ENCODE measurements at places on chromosomes 1 and 21.
A peak's percentile ranks its signal among the peaks of the same experiment; 100 is the strongest.

GRCh38 chr1:100037656-100037926 lies 67.8 kb downstream of the SLC35A3 start:
- no peak for DNase-seq

GRCh38 chr1:214026985-214027384 lies 39.2 kb downstream of the PROX1 start:
- DNase-seq, result no peak

DNA sequence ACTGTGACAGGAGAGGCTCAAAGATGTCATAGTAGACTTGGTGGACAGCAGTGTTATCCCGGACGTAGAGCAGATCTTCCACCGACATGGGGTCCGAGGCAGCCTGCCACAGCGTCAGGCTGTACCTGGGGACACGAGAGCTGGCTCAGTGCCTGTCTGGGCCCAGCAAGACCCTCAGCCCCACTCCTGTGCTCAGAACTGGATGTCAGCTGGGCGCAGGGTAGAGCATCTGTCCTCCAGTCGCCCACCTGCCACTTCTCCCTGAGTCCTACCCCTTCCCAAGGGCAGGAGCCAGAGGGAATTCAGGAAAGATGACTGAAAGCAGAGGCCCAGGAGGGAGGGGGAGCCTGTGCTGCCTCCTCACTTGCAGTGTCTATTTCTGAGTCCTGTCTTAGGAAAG lies 11.7 kb downstream of the FAM151A start:
- no peak for DNase-seq

- no peak for DNase-seq
Observed at GRCh38 chr21:41764558-41765419, 2.1 kb downstream of the RIPK4 start.

GRCh38 chr1:106843518-106843917 lies 213.0 kb upstream of the PRMT6 start:
- DNase-seq, result no peak

GRCh38 chr1:60153961-60154360 lies 80.4 kb upstream of the C1orf87 start:
- DNase-seq, result no peak

DNA sequence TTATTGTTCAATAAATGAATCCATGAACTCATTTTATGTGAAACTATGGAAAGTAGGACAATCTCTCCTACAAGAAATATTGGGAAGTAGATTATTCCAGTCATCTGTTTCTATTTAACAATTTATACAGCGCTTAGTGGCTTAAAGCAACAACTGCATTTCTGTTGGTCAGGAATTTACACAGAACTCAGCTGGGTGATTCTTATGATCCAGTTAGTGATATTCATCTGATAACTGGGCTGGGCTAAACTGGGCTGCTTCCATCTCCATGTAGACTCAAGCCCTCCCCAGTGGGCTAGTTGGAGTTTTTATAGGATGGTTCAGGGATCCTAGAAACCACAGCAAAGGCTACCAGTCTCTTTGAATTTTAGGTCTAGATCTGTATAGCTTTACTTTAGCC lies 497.9 kb upstream of the NEGR1 start:
- DNase-seq, result no peak

DNA sequence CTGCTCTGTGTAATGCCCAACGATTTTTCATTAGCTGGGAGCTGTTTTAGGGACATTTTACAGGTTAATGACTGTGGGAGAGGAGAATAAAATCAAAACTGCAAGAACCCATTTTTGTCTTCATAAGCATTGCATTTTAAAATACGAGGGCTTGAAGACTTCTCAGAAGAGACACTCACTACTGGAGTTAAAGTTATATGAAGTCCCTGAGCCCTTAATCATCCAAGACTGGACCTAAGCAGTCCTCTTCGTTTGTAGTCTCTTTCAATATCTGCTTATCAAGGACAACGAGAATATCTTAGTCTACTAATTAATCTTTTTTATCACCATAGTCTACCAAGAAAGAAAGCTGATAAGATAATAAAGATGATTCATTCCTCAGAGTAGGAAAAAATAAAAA lies 176.9 kb upstream of the SGIP1 start:
- no peak for DNase-seq

GRCh38 chr1:217542136-217542777 lies 88.6 kb downstream of the GPATCH2 start:
- no peak for DNase-seq

DNA sequence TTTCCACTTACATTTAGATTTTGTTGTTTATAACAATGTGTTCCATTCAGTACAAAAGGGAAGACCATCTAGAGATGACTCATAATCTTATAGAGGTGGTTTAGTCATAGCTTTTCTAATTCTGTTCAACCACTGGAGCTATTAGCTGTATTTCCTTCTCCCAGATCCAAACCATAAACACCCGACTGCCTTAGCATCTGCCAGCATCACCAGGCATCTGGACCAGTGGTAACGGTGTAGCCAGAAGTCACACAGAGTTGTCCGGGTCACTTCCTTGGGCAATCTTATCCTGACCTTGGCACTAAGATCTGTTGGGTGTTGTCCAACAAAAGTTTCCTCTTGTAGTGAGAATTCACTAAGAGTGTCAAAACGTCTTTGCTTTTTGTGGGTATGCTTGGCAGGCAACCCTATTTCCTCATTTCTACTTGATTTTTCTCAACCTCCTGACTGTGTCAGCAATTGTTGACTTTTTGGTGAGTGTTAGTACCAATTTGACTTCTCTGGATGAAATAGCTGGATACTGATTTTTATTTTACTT lies 372.1 kb upstream of the B3GALT2 start:
- no peak for DNase-seq

DNA sequence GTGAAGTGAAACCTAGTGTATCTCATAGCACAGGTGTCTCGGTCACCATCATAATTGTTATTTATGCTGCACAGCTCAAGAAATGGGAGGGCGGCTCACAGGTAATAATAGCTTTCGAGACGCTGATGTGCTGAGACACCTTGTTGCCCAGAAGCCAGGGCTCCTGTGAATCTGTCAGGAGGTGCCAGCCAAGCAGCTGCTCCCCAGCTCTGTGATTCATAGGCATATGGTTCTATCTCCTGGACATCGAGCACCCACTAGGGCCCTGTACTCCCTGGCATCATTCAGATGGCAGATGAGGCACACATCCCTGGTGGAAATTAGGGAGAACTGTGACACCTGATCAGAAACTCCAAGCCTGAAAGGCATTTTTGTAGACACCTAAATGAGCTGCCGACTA lies 53.5 kb downstream of the SYT6 start:
- no peak for DNase-seq

- no peak for DNase-seq
Observed at GRCh38 chr1:94801919-94802546, 18.1 kb upstream of the SLC44A3 start.

DNA sequence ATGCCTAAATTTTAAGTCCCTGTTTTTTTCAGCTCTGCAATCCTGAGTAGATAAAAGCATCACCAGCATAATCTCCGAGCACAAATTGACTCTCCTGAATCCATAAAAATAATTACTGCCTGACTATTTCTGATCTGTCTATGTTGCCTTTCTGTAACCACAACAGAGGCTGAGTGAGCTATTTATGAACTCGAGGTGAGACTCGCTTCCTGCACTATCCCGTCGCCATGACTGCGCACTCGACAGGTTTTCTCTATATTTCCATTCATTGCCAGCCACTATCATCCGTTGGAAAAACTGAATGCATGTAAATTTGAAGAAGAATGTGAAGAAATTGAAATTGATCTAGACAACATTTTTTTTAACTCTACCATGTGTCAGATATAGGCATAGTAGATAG lies 897.2 kb downstream of the ADGRL2 start:
- DNase-seq, result no peak

- DNase-seq, result no peak
Observed at GRCh38 chr1:63362073-63362472, 5.4 kb upstream of the ALG6 start.

DNA sequence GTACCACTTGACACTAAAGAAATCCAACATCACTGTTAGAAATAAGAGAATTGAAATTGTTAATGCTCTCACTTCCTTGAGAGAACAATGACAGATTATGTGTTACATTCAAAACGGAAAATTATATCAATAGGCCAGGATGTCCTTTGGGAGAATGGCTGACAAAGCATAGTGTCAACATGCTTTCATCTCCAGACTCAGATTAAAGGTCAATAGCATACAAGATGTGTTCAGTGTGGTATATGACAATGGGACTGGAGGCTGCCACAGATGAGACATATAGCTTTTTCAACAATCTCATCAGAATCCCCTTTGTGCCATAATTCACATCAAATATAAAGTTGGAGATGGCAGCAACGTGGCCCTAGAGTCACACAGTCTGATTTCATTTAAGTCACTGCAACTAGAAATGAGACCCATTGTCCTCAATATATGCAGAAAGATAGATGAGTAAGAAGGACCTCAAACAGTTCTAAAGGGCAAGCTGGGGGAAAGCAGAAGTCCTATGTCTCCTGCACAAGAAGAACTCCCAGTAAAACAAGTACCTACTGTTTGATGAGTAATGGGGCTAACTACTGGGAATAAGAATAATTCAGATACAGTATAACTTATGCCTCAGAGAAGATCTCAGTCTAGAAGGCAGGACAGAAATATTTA lies 327.9 kb downstream of the TTLL7 start:
- DNase-seq, result no peak

- DNase-seq, result no peak
Observed at GRCh38 chr1:204564835-204565234, 48.6 kb downstream of the MDM4 start.

- no peak for DNase-seq
Observed at GRCh38 chr1:238777551-238777950, 608.8 kb upstream of the CHRM3 start.

- DNase-seq, result no peak
Observed at GRCh38 chr1:111833334-111833733, 77.6 kb downstream of the DDX20 start.

DNA sequence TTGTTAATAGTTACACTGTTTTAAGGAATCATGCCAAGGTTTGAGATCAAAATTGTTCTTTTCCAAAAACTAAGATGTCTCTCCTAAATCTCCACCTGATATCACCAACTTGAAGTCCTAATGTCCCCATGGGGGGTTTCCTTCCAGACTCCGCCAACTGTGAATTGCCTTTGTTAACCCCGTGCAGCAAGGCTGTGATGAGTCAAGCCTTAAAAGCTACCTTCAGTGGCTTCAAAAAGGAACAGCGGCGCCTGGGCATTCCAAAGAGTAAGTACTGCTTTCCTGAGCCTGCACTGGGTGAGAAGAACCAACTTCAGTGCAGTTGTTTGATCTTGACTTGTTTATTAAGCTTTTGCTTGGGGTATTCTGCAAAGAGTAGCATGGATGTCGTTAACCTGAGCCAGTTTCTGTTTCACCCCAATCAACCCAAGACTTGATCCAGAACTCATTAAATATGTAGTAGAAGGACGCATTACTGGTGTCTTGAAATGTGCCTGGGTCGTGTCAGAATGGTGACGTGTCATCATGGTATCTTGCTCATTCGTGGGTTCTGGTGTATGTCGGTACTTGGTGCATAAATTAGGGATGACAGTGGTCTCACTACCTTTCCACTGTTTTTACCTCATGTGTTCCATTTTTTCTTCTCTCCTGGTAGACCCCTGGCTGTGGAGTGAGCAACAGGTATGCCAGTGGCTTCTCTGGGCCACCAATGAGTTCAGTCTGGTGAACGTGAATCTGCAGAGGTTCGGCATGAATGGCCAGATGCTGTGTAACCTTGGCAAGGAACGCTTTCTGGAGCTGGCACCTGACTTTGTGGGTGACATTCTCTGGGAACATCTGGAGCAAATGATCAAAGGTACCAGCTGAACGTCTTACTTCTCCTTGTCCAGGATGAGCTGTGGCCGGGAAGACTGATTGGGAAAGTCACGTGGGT lies 8.7 kb downstream of the ETS2 start:
- no peak for DNase-seq

- no peak for DNase-seq
Observed at GRCh38 chr1:54945393-54945936, 35.0 kb upstream of the TMEM61 start.

DNA sequence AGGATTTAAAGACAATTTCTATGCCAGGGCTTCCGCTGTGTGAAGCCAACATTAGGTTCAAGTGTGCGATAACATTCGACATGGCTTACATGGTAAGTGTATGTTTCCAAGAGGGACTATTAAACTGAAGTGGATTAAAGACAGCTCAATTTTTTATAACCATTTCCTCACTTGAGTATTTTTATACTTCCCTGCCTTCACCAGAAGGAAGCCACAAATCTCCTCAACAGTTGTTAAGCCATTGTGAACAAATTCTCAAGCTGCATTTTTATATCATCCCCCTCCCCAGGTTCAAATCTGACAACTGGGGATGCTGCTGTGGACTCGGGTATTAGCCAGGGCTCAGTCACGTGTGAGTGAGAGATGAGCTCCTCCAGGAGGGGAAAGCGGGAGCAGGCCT lies 116.3 kb downstream of the RHOU start:
- no peak for DNase-seq

DNA sequence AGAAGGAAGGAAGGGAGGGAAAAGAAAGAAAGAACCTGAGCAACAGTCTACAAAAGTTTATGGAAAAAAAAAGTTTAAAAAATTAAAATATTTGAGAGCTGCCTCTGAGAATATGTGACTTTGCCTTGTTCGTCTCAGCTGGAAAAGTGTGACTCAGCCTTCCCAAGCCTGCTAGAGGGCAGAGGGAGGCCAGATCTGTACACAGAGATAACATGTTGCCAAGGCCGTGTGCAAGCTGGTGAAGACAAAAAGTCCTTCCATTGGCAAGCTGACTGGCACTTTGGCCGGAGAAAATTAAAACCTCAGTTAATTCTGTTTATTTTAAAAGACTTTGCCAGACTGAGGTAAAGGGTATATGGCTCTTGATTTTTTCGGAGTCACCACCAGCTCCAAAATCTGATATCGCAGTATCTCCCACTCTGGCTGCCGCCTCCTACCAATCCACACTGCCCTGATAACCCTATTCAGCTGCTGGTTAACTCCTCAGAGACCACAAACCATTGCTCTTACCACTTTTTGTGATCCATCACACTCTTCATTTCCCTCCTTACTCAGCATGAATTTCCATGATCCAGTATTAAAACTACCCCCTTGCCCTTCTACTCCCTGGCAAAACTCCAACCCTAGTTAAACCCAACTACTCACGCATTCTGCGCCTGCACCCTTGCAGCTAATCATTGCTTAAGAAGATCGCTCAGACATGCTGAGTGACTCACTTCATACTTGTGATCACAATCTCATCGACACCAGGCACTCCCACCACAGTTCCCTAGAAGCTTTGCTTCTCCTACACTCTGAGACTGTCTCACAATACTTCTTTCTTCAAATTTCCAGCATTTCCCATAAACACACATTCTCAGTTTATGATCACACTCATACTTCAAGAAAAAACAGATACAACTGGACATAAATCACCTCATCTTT lies 5.7 kb upstream of the PPP1R15B start:
- DNase-seq, result no peak

GRCh38 chr21:43361127-43361492 lies 65.8 kb downstream of the SIK1 start:
- peak; percentile 23 for DNase-seq

DNA sequence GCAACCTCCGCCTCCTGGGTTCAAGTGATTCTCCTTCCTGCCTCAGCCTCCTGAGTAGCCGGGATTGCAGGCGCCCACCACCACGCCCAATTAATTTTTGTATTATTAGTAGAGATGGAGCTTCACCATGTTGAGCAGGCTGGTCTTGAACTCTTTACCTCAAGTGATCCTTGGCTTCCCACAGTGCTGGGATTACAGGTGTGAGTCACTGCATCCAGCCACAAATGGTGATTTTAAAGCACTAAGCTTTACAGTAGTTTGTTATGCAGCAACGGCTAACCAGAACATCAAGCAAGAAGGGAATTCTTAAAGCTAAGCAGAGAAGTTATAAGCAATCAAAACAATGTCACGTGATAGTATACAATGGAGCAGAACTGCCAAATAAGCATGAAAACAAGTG lies 65.7 kb downstream of the NVL start:
- DNase-seq, result no peak

- no peak for DNase-seq
Observed at GRCh38 chr1:195306281-195306680, 1302.0 kb downstream of the KCNT2 start.
